ENCODE measurements at places on chromosomes 4 and X.

DNA sequence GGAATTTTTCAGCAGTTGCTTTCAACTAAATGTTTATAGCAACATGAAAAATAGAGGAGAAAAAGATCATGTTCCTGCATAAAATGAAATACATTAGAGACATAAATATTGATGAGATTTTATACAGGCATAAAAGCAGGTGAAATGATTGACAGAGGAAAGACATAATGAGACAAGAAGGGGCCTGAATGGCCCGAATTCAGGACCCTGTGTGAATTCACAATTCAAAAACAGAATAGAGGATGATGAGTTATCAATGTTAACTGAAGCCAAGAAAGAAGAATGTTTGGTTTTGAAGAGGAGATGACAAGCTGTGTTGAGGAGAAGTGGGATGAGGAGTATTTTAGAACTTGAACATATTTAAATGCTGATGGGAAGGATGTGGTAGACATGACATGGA, 371.1 kb downstream of the FBXO8 start:
- no peak for DNase-seq

DNA sequence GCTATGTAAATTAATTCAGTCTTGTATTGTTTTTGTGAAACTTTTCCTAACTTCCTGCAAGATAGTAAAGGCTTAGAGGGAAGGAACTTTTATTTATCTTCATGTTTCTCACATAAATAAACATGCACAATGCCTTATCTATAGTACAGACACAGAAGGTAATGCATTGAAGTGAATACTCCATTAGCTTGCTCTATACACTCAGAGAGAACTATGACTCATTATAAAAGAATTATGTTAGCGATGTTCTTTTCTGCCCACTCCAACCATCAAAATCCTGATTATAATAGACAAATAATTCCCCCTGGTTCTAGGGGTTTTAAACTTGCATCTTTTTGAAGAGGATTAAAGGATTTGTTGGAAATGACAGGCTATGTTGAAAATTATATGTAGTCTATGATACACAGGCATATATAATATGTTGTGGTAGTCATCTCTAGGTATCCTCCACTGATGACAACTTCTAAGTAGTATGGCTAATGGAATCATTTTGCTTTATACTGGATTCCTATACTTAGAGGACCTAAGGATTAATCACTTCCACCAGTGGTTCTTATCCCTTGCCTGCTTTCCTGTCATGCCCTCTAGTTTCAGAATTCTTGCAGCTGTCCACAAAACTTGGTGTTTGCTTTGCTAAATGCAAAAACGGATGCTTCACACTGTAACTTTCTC, 115.7 kb downstream of the NDST4 start:
- no peak for DNase-seq

GRCh38 chr4:75180790-75181776, 248.2 kb downstream of the PARM1 start:
- DNase-seq = no peak

- no peak for DNase-seq
Observed at GRCh38 chr4:68655764-68656444, 14.5 kb downstream of the UGT2B15 start.

DNA sequence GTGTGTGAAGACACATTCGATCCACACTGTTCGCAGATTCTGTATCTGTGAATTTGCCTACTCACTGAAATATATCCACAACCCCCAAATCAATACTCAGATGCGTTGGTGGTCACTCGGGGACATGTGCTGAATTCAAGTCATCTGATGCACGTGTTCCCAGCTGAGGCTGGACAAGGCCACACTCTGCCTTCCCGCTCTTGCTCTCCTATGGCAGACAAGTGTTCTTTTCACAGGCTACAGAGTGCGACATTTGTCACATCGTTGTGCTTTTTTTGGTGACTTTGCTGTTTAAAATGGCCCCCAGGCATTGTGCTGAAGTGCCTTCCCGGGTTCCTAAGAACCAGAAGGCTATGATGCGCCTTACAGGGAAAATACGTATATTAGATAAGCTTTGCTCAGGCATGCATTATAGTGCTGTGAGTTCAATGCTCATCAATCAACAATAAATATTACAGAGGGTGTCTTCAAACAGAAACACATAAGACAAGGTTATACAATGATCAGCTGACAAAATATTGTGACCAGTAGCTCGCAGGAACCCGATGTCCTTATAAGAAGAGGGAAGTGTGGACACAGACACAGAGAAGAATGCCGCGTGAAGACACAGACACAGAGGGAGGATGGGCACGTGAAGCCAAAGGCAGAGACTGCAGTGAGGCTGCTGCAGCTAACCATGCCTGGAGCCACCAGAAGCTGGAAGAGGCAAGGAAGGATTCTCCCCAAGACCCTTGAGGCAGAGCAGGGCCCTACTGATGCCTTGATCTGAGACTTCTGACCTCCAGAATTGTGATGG, 42.0 kb downstream of the IRF2 start:
- DNase-seq = no peak

- DNase-seq = no peak
Observed at GRCh38 chr4:182174979-182175378, 68.2 kb upstream of the TENM3 start.

- no peak for DNase-seq
Observed at GRCh38 chrX:7235071-7235470, 87.1 kb upstream of the PUDP start.

GRCh38 chrX:74346088-74346487, 42.1 kb downstream of the ZCCHC13 start:
- DNase-seq = peak; percentile 78

DNA sequence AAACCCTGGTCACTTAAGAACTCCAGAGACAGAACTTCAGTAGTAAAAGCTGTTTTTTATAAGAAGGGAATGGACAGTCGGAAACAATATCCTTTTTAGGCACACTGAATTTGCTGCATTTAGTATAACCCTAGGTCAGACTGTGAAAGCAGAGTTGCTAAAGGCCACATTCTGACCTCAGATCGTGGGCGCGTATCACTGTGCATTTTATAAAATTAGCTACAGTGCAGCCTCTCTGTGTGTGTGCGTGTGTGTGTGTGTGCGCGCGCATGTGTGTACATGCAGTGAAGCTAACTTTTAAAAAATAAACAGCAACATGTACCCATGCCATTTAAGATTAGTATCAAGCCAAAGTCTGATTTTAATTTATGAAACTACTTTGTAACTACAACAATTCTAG, 8.0 kb downstream of the ZNF827 start:
- DNase-seq = no peak

GRCh38 chr4:169314906-169315305, 44.1 kb upstream of the SH3RF1 start:
- peak; percentile 6 for DNase-seq

DNA sequence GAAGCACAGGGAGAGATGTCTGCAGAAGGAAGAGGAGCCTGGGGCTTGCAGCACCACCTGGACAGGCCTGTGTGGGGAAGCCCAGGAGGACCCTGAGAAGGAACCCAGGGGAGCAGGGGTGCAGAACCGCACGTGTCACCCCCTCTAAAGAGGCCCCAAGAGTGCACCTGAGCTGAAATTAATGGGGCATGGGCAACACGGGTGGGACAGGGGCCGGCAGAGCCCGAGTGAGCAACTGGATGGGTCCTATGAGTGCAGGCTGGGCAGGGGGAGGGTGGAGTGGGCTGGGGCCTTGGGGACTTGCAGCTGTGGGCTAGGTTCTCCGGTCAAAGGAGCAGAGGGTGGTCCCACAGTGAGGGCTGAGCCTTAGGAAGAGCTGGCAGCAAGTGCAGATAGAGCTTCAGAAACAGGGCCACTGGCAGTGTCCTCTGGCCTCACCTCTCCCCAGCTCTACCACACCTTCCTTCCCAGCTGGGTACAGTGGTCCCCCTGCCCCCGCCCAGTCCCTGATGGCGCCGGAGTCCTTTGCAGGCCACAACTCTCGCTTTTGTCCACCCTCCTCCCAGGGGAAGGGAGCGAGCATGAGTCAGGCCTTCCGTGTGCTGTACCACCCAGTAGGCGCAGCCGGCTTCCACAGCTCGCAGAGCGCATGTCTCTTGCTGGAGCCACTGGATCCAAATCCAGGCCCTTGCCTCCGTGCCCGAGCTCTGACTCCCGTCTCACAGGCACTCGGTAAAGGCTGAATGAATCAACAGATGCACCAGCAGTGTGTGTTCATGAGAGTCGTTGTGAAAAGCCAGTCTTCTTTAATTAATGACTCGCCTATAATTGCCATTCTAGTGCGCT, 131.6 kb downstream of the HMX1 start:
- no peak for DNase-seq

DNA sequence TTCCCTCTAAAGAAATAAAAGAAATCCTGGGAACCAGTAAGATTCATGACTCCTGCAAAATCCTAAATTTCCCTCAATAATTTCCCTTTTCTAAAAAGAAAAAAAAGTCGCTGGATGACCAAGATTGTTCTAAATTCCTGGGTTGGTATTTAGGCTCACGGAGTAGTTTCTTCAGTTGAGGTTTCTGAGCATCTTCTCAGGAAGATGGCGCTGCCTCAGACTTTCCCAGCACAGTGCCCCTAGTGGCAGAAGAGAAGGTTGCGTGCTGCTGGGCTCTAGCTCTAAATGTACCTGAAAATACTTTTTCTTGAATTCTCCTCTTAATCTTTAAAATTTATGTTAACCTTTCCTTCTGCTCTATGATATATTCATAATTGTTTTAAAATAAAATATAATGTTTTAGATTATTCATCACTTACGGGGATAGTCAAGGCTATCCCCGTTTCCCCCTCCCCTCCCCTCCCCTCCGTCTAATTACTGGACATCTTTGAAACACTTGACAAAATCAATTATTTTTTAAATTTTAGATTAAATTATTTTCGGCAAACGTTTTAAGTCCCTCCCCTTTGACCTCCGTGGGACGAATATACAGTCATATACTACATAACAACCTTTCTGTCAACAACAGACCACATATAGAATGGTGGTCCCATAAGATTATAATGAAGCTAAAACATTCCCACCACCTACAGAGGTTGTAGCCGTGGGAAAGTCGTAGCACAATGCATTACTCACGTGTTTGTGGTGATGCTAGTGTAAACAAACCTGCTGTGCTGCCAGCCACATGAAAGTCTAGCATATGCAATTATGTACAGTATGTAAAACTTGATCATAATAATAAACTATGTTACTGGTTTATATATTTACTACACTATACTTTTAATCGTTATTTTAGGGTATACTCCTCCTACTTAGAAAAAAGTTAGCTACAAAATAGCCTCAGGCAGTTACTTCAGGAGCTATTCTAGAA, 41.0 kb upstream of the GATB start:
- peak; percentile 59 for DNase-seq

DNA sequence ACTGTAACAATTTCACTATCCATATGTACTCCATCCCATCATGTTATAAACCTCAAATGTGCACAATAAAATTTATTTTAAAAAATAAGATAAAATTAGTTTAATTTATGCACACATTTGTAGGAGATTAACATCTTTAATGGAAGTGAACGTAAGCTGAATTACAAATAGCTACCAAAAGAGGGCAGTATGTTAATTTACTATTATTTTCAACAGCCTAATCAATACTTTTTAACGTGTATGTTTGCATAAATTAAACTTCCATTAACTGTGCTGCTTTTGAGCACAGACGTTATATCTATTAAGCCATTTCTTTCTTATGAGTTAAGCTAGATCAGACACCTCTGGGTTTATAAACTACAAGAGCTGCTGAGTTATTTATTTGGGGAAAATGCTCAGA, 56.5 kb upstream of the PHKA2 start:
- peak; percentile 3 for DNase-seq

DNA sequence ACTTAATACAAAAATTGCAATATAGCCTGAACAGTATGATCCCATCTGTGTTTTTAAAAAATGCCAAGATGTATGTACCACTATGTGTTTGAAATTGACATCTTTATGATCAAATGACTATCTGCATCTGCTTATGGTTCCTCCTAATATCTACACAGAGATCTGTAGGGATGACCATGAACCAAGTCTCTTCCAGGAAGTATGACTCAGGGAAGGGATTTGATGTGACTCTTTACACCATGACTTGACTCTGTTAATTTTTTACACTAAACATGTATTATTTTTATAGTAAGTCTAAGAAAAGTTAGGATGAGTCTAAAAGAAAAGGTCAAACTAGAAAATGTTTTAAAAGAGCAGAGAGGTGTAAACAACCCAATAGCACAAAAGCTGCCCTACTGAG, 164.0 kb downstream of the SH3KBP1 start:
- DNase-seq = no peak

DNA sequence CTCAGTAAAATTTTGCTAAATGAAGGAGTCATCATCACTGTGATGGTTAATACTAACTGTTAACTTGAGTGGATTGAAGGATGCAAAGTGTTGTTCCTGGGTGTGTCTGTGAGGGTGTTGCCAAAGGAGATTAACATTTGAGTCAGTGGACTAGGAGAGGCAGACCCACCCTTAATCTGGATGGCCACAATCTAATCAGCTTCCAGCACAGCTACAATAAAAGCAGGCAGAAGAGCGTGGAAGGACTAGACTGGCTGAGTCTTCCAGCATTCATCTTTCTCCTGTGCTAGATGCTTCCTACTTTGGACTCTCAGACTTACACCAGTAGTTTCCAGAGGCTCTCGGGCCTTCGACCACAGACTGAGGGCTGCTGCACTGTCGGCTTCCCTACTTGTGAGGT, 21.3 kb upstream of the WDR44 start:
- DNase-seq = peak; percentile 74

DNA sequence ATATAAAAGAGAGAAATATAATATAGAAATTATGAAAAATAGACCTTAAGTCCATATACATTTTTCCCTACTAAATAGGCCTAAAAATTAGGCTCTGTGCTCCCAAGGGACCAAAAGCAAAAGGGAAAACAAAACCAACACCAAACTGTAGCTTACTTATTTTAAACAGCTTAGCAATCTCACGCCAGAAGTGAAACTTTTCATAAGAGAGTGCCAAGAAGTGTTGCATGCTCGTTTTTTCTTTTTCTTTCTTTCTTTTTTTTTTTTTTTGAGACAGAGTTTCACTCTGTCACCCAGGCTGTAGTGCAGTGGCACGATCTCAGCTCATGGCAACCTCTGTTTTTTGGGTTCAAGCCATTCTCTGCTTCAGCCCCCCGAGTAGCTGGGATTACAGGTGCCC, 250.4 kb downstream of the TMA16 start:
- DNase-seq = no peak

DNA sequence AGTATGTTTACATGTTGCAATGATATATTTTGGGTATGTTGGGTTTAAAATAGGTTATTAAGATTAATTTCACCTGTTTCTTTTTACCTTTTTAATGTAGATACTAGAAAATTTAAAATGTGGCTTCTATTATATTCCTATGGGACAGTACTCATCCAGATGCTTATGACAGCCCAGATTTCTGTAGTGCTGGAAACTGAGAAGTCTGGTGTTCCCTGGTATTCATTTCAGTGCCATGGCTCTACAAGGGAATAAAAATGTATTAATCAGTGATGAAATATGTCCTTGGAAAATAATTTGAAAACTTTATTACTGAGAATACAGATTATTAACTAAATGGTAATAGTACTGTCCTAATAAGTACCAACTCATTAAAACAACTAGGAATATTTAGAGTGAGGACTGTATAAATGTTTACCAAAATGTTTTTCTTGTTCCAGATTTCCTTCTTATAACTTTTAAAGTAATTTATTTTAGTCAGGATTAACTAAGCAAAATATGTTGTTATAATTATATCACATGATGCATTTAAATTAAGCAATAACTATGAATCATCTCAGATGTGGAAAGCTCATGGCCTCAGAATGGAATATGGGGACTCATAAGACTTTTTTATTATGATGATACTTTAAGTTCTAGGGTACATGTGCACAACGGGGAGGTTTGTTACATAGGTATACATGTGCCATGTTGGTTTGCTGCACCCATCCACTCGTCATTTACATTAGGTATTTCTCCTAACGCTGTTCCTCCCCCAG, 25.3 kb downstream of the ARHGAP24 start:
- no peak for DNase-seq

Data from hematopoietic multipotent progenitor cell treated with erythropoietin and hydrocortisone succinate and interleukin-3 and kit ligand, for 8 days (in vitro differentiated cells).